ENCODE measurements at places on chromosomes 2 and 18.
A peak's percentile ranks its signal among the peaks of the same experiment; 100 is the strongest.

DNA sequence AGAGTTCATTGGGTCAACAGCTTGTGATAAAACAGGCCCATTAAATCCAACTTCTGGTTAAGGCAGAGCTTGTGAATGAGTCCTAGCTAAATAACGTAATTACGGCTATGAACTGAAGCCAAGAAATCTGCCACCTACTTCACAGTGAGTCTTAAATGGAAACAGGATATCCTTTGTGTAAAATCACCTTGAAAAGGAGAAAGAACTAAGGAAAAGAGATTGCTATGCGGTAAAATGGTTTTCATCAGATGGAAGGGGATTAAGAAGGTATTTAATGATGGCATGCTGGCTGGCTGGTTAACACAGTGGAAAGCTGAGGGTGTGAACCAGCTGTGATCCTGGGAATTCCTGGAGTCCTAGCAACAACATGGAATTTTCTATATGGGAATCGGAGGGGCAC lies 156.6 kb downstream of the DOK6 start:
- DNase-seq: no peak

DNA sequence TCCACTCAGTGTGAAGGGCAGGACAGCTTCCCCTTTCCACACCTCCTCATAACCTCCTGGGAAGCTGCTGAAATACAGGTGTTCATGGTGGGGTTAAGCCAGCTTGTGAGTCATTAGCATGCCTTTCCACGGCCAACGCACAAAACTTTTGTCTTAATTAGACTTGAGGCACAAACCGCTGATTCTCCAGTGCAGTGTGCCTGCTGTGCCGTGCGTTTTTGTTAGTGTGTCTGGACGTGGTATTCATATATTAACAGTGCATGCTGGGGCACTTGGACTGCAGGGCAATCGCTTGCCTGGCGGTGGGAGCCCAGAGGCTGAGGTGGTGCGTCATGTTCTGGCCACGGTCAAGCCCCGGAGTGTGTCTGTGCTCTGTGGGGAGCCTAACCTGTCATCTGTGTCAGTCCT lies 156.2 kb downstream of the SH3RF3 start:
- peak; percentile 41 for DNase-seq

DNA sequence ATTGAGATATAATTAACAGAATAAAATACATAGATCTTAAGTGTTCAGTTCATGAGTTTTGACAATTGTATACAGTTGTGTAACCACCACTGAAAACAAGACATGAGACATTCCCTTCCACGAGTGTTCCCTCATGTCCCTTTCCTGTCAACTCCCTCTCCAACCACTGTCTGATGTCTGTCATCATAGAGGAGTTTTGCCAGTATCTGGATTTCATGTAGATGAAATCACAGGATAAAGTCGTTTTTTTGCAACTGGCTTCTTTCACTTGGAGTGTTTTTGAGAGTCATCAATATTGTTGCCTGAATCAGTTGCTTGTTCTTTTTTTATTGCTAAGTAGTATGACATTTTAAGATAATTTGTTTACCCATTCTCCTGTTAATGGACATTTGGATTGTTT lies 52.7 kb downstream of the RBMS1 start:
- DNase-seq: no peak

GRCh38 chr2:49770919-49771318 lies 616.6 kb upstream of the FSHR start:
- DNase-seq: no peak

- DNase-seq: no peak
These were observed 233.8 kb upstream of the SKOR2 start for GRCh38 chr18:47485221-47485797.

GRCh38 chr18:66317243-66318090 lies 286.4 kb downstream of the CDH19 start:
- no peak for DNase-seq

DNA sequence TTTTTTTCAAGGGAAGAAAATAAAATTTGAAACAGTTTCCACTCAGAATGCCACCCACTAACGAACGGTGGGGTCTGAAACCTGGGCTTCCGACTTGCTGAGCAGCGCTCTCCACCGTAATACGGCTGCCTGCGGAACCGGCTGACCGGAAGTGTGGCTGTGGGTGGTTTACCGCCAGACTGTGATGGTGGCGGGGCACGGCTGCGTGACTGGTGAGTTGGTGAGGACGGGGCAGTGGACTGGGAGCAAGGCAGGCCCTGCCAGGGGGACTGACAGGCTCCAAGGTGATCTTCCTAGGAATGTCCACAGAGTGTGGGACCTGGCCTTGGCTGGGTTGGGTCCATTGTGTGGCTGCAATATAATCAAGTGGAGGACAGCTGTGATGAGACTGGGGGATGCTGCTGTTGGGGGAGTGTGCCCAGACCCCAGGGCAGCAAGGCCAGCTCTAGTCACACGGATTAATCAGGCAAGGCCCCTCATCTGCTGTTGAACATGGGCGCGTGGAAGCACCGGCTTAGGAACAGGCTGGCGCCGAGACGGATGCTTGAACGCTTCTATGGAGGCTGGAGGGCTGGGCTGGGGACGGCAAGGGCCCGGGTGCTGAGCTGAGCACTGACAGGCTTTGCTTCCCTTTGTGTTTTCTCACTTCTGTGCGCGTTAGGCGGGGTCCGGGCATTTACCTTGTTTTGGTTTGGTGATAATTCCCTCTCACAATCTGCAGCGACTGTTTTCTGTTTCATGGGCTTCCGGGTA lies 357.7 kb upstream of the SPRED2 start:
- no peak for DNase-seq
